ENCODE measurements at places on chromosomes 5 and 9.

- no peak for DNase-seq
These were observed 145.4 kb downstream of the NMUR2 start for GRCh38 chr5:152259702-152260101.

- no peak for DNase-seq
These were observed 140.5 kb upstream of the TUT7 start for GRCh38 chr9:86494644-86495111.

DNA sequence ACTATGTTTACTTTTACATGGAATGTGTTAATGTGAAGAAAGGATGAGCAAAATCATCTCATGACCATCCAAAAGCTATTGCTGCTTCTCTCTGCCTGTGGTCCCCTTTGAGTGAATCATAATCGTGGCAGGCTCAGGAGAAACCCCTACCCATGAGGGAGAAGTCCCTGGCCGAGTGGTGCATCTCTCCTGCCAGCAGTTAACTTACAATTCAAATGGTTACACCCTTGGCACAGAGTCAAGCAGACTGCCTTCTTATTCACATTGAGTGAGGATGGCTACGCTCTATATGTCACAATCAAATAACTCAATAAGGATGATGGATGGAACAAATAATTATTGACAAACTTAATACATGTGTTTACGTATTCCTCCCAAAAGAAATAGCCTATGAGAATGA lies 179.1 kb downstream of the FGF1 start:
- DNase-seq: no peak

DNA sequence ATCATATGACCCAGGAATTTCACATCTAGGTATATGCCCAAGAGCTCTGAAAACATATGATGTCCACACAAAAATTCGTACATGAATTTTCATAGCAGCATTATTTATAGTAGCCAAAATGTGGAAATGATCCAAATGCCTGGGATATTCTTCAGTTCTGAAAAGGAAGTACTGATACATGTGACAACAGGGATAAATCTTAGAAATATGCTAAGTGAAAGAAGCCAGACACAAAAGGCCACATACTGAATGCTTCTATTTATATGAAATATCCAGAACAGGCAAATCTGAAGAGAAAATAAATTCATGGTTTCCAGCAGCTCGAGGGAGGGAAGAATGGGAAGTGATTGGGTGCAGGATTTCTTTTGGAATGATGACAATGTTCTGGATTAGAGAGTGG lies 16.8 kb upstream of the ZBTB43 start:
- DNase-seq: no peak

DNA sequence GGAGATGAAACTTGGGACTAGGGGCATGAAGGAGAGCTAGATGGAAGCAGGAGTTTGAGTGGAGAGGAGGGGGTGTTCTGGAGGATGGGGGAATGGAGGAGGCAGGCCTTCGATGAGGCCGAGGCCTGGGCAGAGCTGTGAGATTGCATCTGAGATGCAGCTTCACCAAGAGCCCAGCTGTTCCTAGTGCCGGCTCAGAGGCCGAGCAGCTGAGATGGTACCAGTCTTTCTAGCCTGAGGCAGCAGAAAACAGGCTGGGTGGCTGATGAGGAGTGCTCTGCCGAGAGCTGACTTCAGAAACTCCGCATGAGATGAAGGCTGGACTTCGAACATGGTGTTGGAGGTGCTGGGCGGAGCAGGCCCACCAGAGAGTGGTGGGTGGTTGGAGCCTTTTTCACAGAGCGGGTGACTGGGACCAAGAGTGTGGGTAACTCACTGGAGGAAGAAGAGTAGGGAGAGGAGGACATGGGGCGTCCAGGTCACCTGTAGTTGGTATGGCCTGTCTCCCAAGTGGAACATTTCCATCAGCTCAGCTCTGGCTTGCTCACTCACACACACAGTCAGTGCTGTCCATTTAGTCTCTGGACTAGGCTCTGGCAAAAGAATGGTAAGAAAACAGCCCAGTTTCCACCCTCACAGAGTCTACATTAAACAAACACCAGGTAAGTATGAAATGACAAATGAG lies 54.7 kb downstream of the TMOD1 start:
- no peak for DNase-seq

- DNase-seq: no peak
These were observed 433.6 kb downstream of the PIK3R1 start for GRCh38 chr5:68648944-68649857.

Measured in stimulated activated CD4-positive, alpha-beta T cell treated with anti-CD3 and anti-CD28 coated beads, Interleukin-4, amount 100 ng/mL, for 4 hours (primary cell).